Suppressor macrophage (primary cell): ENCODE measurements at places on chromosomes 2 and 18.

- DNase-seq = no peak
Measured at GRCh38 chr2:40432921-40433483, 18.9 kb downstream of the SLC8A1 start.

GRCh38 chr18:62771494-62772270, 56.3 kb downstream of the PHLPP1 start:
- DNase-seq = peak; percentile 31

DNA sequence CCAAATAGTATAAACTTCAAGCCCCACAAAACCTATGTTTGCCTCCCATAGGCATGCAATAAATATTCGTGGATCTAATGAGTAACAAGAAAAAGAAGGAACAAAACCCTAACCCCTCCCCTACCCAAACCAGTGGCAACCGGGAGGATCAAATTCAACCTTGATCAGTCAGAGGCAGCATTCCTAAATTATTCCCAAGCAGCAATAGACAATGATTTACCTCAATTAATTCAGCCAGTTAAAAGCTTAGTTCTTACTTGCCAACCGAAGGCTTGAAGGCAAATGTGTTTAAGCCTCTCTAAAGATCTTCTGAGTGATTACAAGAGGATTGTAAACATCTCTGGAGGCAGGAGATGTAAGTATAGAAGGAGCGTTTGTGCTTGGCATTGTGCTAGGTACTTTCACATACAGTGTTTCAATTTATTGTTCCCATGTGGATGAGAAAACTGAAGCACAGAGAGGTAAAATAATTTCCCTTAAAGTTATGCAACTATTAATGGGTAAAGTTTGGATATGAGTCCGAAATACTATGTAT, 197.7 kb downstream of the MTX2 start:
- DNase-seq = no peak

DNA sequence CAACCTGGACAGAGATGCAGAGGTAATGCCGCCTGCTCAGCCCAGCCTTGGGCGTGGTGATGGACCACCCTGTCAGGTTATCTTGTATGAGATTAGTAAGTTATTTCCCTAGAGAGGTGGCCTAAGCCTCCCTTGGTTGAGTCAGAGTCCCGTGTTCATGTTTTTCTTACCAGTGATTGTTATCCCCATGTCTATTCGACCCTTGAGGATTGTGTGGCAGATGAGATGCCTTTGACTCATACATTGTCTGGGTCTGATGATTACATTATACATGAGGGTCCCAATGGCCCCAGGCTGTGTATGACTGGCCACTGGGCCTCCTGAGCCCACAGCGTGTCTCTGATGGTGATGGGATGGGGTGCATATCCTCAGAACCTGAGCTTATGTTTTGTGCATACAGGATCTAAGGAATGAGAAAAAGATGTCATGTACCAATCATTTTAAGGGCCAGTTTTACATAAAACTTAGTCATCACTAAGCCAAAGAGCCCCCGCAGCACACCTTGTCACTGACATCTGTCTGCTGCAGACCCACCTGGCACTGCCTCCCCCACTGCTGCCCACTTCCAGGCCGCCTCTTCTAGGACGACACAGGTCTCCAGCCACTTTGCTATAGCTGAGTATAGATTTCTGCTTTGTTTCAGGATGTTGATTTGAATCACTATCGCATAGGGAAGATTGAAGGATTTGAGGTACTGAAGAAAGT, 7.7 kb downstream of the PPP1R7 start:
- DNase-seq = no peak

DNA sequence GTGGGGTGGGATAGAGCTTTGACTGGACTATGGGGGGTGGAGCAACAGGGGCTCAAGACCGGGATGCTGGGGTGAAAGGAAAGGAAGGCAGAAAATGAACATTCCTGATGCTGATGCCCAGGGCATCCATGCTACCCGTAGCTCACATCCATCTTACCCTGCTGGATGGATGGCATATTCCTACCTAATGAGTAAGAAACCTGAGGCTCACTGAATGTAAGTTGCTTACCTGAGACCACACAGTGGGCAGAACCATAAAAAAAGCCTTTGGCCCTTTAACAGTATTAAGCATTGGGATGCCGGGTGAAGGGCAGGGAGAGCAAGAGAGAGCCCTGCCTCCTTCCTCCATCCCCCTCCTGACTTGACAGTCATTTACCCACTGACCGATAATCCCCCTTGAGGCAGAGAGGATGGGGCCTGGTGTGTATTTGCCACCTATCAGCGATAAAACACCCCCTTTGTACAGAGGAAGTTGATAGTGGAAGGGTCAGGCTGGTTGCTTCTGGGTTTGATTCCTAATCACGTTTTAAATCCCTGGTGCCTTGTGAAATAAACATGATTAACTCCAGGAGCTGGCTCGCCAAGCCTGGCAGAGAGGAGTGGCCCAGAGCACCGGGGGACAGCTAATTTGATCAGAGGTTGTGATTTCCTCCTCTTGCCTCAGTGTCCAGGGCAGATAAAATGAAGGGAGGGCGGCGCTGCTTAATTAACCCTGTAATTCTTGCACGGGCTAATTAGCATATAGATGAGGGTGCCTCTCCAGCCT, 105.9 kb upstream of the HS6ST1 start:
- no peak for DNase-seq

GRCh38 chr2:165562233-165562632, 92.7 kb downstream of the CSRNP3 start:
- DNase-seq = no peak

GRCh38 chr2:208077276-208077675, 47.0 kb downstream of the CRYGD start:
- no peak for DNase-seq

GRCh38 chr2:217412721-217413120, 552.9 kb upstream of the TNP1 start:
- DNase-seq = no peak

DNA sequence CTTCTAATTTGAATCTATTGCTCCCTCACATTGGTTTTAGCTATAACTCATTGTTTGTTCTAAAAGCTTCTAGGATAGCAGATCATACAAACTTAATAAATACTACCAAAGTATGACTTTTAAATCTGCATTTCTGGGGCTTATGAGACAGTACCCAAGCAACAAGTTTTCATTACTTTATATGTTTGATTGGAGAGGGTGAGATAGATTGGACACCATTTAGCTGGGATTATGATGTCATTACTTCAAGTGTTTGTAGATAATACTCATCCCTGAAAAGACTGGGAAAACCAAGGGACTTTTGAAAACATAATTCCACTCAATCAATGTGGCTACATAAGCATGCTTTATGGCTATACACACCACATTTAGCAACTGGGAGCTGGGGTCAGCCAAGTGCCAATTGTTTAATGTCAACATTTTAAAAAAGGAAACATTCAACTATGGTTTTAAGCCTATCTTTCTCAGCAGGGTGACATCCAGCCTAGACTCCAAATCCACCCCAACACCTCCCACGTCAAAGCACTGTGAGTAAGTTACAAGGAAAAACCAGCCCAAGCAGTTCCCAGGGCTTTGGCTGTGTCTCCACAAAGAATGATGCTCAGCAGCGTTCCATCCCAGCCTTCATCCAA, 119.9 kb downstream of the ETAA1 start:
- no peak for DNase-seq

- DNase-seq = no peak
Measured at GRCh38 chr2:240878341-240878936, 9.8 kb downstream of the AGXT start.

- no peak for DNase-seq
Measured at GRCh38 chr2:39947294-39948015, 168.4 kb upstream of the THUMPD2 start.

GRCh38 chr18:27769152-27769551, 407.8 kb downstream of the CDH2 start:
- DNase-seq = no peak

DNA sequence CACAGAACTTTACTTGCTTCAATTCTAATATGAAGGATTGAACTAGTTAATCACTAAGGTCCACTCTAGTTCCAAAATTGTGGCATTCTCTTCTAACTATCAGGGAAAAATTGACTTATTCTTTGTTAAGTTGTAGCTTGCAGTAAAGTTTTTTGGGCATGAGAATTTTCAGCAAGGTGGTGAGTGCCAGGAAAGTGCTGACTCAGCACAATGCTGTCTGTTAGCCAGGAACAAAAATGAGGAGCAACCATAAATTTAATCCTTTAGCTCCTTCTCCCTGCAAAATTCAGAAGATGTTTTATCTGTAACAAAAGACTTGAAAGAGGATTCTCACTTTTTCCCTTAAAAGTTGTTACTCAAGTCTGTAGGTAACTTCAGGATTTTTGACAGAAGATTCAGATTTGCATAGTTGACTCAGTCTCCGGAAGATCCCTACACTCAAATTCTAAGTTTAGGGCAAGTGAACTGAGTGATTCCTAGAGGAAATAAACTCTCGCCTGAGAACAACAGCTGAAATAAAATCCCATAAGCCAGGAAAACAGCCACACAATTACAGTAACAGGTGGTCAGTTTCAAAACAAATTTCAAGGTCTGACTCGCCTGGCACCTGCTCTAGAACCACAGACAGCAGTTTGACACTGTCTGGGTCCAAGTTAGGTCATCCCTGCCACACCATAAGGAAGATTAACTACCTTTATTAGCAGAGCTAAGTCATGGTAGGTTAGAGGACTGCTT, 20.2 kb upstream of the DARS1 start:
- DNase-seq = no peak

DNA sequence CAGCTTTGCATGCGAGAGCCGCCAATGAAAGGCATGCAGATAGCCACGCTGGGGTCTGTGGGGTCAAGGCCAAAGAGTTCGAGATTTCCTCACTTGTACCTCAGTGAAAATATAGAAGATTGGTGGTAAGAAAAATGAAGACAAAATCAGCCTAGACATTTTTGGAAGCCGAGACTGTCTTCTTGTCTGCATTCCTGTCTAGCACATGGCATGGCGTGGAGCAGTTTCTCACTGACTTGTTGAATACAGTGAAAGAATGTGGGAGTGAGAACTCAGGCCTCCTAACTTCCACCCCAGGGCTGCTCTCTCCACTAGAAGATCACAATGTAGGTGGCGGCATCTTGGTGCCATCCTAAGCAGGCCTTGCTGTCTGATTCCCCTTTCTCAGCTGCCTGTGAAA, 740.8 kb upstream of the HS6ST1 start:
- DNase-seq = no peak

GRCh38 chr2:45394216-45394615, 216.9 kb downstream of the SRBD1 start:
- no peak for DNase-seq

- DNase-seq = peak; percentile 44
Measured at GRCh38 chr2:68753318-68753717, 18.7 kb downstream of the ARHGAP25 start.

DNA sequence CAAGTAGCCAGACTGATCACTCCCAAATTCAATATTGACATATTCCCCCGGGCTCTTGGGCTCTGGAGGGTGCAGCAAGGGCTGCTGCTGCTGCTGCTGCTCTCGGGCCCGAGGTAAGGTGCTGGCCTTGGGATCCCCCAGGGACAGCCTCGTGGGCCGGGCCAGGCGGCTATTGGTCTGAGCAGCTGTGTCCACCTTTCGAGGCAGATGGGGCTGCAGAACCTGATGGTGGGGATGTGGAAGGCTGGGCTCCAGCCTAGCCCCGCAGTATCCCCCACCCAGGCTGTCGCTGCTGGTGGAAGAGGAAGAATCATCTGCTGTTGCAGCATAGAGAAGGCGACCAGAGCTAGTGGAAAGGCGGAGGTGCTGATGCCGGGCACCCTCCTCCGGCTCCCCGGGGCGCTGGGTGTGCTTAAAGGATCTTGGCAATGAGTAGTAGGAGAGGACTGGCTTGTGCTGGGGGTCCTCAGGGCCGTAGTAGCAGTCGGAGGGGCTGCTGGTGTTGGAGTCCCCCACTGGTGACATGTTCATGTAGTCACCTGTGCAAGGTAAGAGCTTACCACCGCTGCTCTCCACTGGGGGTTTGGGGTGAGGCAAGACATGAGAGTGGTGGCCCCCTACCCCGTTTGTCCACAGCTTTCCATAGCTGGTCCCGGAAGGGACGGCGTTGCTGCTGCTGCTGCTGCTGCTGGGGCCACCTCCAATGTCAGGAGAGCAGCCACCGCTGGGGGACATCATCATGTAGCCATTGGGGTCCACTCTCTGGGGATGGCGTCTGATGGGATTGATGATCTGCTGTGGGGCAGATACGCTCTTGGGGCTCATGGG, 3.4 kb downstream of the IRS1 start:
- no peak for DNase-seq

GRCh38 chr2:68765739-68766375, 31.2 kb downstream of the ARHGAP25 start:
- DNase-seq = no peak

- peak; percentile 3 for DNase-seq
Measured at GRCh38 chr18:32548688-32549087, 78.0 kb upstream of the GAREM1 start.

- DNase-seq = no peak
Measured at GRCh38 chr2:173835726-173836125, 129.4 kb downstream of the SP3 start.

DNA sequence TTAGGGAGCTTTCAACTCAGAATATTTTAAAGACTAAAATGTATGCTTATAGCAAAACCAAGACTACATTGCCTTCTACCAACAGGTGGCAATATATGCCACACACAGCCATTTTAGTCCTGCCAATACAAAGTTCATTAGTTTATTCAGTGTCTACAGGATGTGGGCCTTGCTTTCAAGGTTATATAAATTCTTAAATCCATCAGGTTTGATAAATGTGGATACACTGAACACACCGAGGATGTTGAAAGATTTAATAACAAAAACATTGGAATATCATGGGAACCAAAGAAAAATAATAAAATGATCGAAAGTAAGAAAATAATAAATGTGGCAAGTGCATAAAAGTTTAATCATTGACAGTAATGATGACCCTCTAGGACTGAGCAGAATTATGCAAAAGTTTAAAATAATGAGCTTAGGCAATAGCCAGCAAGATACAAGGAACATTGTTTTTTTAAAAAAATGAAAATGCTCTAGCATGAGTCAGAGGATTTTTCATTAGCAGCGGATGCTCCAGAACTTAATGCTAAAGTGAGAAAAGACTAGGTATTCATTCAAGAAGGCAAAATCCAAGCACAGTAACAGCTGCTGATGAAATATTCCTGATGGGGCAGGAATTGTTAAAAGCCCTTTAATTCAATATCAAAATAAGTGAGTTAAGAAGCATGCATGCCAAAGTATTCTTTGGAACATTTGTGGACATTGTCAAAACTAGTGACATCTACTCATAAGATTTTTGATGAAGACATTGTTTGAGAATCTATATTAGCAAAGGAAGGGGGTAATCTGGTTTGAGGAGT, 14.2 kb downstream of the SCN9A start:
- peak; percentile 29 for DNase-seq
